Fibroblast of villous mesenchyme (primary cell): ENCODE measurements at places on chromosomes 12 and 14. TPM values are rescaled to one million over a fixed set of nuclear protein-coding genes. Genes with fewer than 3 reads are reported as not detected.

KRT3 gene
- total RNA-seq = not detected in 2 replicates

KLHDC1 gene
- 2.6 and 3.0 TPM in 2 replicates for total RNA-seq

GRCh38 chr12:66060163-66060907 lies 70.2 kb downstream of the LLPH start:
- no peak for DNase-seq

GRCh38 chr12:54364413-54364812 lies at the start of gene GPR84:
Gene GPR84, minus strand, starts transcription at chr12:54364486. Its CDS starts 635 bp downstream, at chr12:54363851.
- DNase-seq = no peak

DNA sequence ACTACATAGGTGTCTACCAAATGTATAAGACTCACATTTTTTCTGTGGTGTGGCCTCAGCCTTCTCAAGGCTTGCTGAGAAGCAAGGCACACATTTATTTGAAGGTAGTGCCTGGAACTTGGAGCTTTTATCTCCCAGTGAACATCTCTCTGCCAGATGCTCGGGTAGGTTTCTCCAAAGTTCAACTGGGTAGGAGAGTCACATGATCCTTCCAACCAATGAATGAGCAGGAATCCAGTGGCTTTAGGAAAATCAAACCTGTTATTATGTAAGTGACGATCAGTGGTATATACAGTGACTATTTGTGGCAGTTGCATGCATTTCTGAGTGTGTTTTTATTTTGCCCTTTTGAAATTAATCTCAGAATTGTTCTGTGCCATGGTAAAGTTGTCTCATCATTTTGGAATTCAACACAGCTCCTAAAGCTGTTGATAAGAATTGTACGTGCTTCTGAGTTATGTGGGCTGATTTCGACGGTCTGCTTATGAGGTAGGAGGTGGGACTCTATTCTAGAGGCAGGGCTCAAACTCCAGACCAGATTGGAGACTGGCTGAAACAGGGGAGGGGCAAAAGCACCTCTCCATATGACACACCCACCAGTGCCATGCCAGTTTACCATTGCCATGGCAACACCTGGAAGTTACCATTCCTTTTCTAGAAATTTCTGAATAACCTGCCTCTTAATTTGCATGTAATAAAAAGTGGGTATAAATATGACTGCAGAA lies 57.6 kb downstream of the EID3 start:
- peak; percentile 58 for DNase-seq
